ENCODE measurements at places on chromosomes 6 and 20. TPM values are rescaled to one million over a fixed set of nuclear protein-coding genes. Genes with fewer than 3 reads are reported as not detected.

The PROKR2 gene
- polyA plus RNA-seq, result 0.30 TPM

DNA sequence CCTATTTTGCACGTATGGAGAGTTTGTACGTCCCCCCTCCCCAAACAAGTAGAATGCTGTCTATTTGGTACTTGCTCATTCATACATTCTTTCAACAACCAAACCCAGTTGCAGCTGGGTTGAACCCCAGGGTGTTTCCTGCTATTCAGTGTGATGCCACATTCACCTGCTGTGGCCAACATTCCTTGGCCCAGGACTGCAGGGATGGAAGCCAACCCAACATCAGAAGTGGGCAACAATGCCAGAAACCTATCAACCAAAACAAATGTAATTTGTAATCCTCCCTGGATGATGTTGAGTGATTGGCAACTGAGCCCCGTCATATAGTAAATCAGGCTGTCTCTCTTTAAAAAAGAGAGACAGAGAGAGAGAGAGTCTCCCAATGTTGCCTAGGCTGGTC, 8.9 kb downstream of the NT5E start:
- no peak for DNase-seq

GRCh38 chr6:33898771-33899170, 95.0 kb upstream of the MLN start:
- DNase-seq, result no peak

The RHAG gene
- 0.80 TPM for polyA plus RNA-seq

DNA sequence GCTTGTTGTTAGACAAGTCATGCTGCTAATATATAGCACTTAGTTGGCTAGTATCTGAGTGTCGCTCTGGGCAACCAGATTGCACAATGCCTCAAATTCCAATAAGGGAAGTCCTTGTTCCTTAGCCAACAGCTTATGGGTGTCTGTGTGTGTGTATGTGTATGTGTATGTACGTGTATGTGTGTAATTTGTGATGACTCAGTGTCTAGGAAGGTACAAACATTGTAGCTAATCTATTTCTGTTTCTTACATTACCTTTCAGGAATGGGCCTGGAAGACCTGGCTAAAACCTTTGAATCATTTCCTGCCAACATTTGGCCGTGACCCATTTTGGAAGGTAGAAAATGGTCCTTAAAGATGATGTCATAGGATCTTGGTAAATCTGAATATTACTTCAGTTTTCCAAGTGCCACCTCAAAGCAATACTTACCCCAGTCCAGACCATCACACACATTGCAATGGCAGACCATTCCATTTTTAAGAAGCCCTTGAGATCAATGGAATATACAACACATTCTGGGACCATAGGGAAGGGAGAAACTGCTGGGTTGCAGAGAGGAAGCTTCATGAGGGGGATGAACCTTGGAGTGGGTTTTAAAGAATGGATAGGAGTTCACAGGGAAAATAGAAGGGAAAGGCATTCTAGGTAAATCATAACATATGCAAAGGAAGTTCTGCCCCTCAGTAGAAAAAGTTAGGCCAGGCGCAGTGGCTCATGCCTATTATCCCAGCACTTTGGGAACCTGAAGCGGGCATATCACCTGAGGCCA, 25.1 kb downstream of the NEDD9 start:
- DNase-seq, result no peak

DNA sequence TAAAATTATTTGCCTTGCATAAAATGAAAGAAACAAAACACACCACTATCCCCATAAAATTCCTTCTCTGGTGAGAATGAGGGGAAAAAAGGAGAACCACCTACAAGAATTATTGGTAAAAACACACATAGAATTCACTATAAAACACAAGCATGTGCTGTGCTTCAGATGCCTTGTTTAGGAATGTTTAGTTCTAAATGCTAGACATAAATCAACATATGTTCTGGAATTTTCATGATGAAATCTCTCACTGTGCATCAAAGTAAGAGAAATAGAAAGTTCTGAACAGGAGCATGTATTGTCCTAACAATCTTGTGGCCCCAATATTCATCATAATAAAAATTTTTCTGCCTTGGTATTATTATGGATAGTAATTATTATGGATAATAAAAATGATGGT, 111.0 kb downstream of the PLCB4 start:
- DNase-seq, result no peak

GRCh38 chr6:13383328-13384163, 55.2 kb upstream of the TBC1D7 start:
- DNase-seq, result no peak

The JAG1 gene
- 203 TPM for polyA plus RNA-seq

GRCh38 chr20:22180244-22180643, 404.1 kb downstream of the FOXA2 start:
- DNase-seq, result no peak

DNA sequence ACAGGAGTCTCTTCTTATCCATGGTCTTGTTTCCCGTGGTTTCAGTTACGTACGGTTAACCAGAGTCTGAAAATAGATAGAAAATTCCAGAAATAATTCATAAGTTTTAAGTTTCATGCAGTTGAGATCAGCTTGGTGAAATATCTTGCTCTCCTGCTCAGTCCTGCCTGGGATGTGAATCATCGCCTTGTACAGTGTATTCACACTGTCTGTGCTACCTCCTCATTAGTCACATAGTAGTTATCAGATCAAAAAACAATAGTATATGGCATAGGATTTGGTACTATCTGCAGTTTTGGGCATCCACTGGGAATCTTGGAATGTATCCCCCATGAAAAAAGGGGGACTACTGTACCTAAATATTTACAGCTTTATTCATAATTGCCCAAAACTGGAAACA, 22.7 kb upstream of the MOCS1 start:
- DNase-seq, result no peak

DNA sequence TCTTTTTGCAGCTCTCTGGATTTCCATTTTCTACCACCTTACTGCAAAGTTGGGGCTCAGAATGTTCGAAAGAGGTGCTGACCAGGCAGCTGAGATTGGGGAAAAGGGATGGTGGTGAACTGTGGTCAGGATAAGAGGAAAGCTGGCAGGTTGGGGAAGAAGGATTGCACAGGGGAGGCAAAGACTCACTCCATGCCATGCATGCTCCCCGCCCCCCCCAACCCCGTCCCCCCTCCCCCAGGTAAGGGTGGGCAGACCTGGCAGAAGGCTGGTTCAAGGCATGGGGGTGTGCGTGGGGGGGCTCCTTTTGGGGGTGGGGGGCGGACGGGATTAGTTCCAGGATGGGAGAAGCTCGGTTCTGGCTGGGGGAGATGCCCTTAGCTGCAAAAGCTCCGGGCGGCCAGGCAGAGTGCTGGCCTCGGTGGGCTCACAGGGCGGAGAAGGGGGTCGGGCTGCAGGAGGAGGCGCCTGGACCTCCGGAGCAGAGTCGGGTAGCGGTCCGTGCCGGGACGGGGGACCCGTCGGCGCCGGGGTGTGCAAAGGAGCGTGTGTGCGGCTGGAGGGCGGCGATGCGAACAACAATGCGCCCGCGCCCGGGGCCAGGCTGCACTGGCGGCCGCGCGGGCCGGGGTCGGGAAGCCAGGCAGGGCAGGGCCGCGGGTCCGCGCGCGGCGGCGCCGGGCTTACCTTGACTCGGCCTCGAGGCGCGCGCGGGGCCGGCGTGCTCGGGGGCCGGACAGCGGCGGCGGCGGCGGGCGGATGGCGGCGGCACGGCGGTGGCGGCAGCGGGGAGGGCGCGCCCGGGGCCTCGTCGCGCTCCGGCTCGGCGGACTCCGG, 880 bp downstream of the ADNP start:
- DNase-seq, result no peak

- peak; percentile 26 for DNase-seq
Measured at GRCh38 chr6:46490425-46491200, 636 bp downstream of the RCAN2 start.

GRCh38 chr20:61253640-61254511, 1.8 kb downstream of the CDH4 start:
- no peak for DNase-seq

DNA sequence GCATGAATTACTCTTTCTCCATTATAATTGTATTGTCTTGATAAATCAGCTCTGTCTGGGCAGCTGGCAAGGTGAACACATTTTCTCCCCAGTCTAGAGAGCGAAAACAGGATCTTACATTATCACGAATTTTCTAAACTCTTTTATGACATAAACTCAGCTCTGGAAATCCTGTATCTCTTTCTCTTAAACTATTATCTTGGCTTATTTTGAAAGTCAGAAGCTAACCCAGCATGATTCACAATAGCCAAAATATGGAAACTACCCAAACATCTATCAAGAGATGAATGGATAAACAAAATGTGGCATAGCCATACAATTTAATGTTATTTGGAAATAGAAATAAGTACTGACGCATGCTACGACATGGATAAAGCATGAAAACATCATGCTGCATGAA, 25.9 kb upstream of the AGPAT4 start:
- no peak for DNase-seq

The BTNL2 gene
- polyA plus RNA-seq, result 1.5 TPM

DNA sequence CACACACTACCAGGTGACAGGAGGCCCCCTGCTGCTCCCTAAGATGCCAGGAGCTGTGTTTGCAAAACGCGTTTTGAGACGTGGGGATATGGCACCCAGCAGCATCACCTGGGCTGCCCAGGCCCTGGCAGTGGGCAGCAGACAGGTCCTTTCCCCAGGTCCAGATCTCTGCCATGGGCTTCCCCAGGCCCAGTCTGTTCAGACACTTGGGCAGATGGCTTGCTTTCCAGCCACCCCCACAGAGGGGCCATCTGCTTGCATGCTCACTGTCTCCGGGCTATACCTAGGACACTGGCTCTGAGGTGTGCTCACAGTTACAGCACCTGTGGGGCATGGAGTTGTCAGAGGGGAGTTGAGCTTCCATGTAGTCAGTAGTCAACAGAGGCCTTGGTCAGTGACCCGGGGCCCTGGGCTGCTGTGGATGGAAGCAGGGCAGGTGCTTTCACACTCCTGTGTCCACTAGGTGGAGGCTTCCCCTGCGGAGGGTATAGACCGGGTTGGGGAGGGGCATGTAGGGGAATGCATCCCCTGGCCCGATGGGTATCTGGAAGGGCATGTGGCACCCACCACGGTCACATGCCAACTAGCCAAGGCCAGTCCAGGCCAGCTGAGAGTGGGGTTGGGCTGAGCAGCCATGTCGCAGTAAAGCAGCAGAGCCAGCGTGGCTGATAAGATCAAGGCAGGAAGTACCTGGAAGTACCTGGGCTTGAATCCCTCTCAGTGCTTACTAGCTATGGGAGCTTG, 185.4 kb upstream of the SLC24A3 start:
- DNase-seq, result no peak

The RNF39 gene
- 0.97 TPM for polyA plus RNA-seq

The CARMIL1 gene
- 6.8 TPM for polyA plus RNA-seq

The BEND3 gene
- polyA plus RNA-seq, result 9.1 TPM

GRCh38 chr6:104537872-104538271, 321.8 kb downstream of the HACE1 start:
- DNase-seq, result no peak

- no peak for DNase-seq
Measured at GRCh38 chr6:135830452-135830881, 21.0 kb upstream of the PDE7B start.

The GSTA2 gene
- polyA plus RNA-seq, result 0.19 TPM

DNA sequence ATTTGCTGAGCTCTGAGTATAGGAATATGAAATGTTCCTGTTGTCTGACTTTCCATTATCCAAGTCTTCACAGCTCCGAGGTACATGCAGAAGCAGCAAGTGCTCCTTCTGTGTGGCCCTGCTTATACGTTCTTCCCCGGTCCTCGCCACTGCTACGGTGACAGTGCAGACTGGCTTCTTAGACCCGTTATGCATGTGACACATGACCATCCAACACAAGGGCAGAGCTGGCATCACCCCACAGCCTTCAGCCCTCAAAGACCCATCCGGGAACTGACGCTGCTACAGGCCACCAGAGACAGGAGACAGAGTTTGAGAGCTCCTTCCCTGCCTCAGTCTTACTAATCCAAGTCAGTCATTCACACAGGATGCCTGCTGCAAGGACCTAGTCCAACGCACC, 70.4 kb downstream of the TRAM2 start:
- DNase-seq, result no peak

The LPA gene
- 0.30 TPM for polyA plus RNA-seq

The HLA-DQB1 gene
- polyA plus RNA-seq, result 5.4 TPM

The BTN3A1 gene
- 29.1 TPM for polyA plus RNA-seq

DNA sequence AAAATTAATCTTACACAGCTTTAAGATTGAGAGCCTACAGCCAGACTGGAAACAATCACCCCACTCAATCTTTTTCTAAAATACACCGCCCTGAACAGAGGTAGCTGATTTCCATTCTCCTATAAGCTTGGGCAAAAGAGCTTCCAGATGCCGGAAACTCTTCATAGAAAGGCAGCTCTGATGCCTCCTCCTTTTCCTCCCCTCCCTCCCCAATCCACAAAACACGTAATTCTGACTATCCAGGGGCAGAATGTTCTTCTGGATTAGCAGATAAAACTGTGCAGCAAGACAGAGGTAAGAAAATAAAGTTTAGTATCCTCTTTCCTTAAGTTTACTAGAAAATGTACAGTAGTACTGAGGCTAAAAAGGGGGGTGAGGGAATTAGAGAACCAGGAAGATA, 15.8 kb downstream of the ADNP start:
- no peak for DNase-seq

The SNRPB gene
- polyA plus RNA-seq, result 135 TPM
